ENCODE measurements at places on chromosomes 13 and 19.

DNA sequence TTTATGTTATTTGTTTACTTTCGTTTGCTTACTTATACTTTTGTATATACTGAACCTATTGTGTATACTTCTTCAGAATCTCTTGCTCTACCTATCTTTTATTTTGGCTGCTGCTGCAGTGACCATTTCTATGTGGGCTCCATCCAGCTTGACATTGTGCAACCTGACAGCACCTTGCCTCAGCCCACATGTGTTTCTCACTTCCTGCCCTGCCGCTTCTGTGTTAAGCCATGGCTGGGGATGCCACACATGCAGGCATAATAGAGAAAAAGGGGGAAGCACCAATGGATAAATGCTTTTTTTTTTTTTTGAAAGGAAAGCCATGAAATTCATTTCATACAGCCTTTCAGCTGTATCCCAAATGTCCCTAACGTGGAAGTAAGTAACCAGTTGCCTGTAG, 147.6 kb downstream of the RBM26 start:
- no peak for DNase-seq

- DNase-seq = peak; percentile 83
These were observed 3.0 kb downstream of the IRF2BP1 start for GRCh38 chr19:45882652-45883585.

DNA sequence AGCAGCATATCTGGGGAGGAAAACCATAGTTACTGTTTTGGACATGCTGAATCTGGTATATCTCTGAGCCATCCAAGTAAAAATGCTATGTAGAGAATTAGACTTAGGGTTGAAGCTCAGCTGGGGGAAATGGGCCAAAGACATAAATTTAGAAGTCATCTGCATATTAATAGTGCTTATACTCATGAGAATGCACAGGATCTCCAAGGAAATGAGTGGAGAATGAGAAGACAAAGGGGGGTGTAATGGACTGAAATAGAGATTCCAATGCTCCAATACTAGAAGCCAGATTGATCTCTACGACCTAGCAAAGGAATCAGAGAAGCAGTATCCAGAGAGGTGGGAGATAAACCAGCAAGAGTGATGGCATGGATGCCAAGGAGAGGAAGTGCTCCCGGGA, 10.3 kb upstream of the FAM124A start:
- DNase-seq = no peak

DNA sequence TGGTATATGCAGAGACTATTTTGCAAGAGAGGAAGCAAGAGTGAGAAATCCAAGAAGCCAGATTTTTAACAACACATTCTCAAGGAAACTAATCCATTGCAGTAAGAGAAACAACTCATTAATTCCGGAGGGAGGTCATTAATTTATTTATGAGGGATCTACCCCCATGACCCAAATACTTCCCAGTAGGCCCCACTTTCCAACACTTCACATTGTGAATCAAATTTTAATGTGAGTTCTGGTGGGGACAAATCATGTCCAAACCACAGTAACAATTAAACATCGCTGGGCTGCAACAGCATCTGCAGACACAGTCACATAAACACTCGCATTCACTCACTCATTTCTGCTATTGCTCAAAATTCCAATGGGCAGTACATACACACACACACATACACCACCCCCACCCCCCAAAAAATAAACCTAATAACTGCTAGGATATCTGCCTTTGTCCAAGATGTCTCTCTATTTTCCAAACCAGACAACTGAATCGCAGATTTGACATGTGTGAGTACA, 1483.7 kb downstream of the PCDH9 start:
- DNase-seq = no peak

DNA sequence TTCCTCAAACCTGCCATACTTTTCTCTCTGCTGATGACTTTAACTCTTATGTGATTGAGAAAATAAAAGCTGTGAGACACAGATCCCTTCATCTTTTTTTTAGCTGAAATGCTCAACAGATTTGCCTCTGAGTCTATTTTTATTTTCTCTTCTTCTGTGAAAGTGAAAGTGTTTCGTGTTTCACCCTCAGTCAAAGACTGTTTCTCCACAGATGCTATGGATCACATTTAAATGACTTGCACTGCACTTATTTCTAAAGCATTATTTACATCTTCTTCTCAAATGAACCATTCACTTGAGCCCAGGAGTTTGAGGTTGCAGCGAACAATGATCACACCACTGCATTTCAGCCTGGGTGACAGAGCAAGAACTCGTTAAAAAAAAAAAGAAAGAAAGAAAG, 890.1 kb upstream of the PCDH20 start:
- no peak for DNase-seq

DNA sequence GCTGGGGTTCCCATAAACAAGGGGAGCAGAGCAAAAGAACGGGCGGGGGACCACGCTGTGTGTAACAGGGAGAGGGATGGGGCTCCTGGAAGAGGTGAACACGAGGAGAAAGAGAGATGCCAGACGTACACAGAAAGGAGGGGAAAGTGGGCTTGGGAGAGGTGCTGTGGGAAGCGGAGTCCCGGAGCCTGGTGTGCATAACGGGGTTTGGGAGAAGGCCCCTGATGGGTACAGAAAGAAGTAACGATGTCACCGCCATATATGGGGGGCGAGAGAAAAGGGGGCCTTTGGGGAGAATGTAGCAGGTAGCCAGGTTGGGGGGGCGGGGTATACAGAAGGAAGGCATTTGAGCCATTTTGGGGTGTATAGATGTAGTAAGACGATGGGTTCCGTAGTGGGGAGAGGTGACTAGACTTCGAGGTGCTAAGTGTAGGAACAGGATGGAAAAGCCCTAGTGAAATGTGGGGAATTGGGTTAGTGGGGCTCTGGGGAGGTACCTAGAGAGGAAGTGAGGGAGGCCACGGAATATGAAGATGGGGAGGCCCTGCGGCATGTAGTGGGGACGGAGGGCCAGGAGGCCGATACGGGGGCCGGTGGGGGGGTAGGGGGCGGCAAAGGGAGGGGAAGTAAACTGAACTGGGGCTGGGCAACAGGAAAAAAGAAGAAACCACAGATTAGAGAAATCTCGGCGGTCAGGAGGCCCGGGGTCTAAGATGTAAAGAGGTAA, 787 bp downstream of the ZNF580 start:
- peak; percentile 42 for DNase-seq

GRCh38 chr13:35309706-35310105, 166.8 kb downstream of the MAB21L1 start:
- no peak for DNase-seq

DNA sequence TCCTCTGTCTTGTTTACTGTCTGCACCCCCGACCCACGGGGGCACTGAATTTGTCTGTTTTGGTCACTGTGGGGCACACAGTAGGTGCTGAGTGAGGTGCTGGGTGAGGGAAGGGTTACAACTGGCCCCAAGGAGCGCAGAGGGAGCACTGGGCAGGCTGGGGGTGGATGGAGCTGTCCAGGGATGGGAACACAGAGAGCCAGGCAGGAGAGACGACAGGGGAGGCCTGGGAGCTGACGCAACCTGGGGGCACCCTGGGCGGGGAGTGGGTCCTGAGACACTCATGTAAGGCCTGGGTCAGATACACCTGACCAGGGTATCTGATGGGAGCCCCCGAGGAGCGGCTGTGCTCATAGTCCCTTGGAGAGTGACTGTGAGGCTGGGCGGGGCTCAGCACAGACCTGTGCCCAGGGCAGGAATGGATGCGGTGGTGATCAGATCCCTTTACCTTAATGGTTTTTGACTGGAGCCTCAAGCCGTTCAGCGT, 24.8 kb downstream of the ELAVL1 start:
- no peak for DNase-seq

- no peak for DNase-seq
These were observed 111.1 kb downstream of the LACC1 start for GRCh38 chr13:43990829-43991228.

DNA sequence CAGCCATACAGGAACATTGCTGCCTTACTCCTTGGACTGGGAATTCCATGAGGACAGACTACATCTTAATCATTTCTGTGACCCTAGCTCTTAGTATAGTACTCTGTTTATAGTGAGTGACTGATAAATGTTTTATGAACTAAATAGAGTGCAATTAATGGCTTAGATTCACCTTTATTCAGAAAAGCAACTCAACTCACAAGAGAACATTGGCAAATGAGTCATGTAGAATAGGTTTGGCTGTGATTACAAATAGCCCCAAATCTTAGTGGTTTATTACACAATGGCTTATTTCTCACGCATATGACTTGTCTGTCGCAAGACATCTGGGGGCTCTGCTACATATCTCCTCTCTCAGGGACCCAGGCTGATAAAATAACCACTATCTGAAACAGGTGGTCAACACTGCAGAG, 121.6 kb upstream of the KL start:
- no peak for DNase-seq

GRCh38 chr13:85243831-85244230, 555.4 kb downstream of the SLITRK6 start:
- no peak for DNase-seq

GRCh38 chr19:22620401-22620800, 13.7 kb upstream of the ZNF492 start:
- DNase-seq = no peak

DNA sequence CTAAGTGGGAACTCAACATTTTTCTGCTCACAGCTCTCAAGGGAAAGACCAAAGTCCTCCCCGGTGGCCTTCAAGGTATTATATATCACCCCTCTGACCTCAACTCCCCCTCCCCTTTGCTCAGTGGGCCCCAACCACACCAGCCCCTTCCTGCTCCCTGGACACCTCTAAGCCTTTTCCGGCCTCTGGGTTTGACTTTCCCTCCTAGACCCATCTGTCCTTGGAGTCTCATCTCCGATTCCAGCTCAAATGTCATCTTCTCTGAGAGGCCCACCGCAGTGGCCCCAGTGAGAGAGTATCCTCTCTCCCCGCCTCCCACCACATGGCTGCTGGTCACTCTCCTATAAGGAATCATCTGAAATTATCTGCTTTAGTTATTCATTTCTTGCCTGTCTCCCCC, 941 bp upstream of the UHRF1 start:
- no peak for DNase-seq

All from CD4-positive, alpha-beta T cell treated with Interleukin-1 beta for 1 hour (primary cell).